ENCODE measurements at places on chromosomes 5 and 9.

DNA sequence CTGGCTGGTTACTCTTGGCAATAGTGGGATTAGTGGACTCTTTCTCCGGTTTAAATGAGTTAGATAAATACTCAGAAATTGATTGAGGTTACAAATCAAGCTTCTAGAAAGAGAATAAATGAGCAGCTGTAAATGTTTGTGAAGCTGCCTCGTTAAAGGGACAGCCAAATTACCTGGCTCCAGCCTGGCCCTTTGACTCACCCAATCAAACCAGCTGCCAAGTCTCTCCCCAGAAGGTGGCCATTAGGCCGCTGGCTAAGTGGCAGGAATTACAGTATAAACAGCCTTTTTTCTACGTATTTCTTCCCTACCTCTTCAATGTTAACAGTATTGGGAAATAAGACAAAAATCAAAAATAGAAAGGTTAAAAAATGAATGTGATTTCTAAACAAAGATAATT lies 46.0 kb upstream of the SRFBP1 start:
- no peak for DNase-seq

DNA sequence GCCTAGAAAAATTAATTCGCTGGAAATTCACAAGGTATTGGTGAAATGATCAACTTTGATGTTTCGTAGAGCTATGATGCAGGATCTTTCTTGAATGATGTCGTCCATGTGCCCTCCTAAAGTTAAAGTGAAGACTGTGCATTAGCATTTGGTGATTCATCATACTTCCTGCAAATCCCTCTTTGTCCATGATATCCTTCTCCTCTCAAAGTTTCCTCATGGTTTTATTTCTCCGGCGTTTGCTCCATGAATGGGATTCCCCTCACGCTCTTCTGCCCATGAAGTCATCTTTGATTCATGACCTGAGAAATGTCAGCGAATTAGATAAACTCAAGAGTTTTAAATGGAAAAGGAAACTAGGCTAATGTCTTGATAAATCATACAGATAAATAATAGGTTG lies 372.7 kb downstream of the PSAT1 start:
- DNase-seq = no peak

DNA sequence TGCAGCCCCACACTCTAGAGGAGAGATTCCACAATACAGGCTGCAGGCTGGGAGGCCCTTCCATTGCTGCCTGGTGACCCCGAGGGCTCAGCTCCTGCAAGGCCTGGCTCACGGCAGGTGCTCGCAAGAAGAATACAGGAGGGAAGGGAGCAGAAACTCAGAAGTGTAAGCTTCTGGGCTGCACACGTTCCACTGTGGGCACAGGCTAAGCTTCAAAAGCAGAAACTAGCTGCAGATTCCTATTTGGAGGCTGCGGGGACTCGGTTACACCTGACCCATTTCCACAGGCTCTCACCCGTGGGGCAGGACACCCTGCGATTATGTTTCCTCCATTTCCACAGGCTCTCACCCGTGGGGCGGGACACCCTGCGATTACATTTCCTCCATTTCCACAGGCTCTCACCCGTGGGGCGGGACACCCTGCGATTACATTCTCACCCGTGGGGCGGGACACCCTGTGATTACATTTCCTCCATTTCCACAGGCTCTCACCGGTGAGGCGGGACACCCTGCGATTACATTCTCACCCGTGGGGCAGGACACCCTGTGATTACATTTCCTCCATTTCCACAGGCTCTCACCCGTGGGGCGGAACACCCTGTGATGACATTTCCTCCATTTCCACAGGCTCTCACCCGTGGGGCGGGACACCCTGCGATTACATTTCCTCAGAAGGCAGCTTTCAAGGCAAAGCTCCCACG lies 10.3 kb downstream of the LPCAT1 start:
- no peak for DNase-seq

GRCh38 chr9:130946766-130947617 lies 7.9 kb upstream of the FIBCD1 start:
- DNase-seq = no peak

DNA sequence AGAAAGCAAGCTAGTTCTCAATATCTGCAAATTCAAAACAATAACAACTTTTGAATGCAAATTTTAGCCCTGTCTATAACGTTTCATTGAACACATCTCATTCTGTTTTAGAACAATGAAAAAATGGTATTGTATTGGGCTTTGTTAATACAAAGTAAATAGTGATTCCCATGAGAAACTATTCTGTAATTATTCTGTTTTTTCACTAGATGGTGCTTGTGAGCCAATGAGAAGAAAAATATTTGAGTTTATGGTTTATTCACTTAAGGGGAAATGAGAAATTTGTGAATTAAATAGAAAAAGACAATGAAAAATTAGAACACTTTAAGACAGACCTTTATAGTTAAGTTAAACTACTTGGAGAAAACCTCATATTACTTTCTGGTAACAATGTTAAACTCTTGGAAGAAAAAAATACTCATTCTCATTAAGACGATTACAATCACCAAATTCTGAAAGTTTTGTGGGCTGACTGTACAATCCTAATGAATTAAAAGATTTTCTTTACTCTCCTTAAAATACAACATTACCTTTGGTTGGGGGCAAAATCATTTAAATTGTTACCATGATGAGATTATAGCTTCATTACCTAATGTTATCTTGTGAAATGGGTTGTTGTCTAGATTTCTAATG lies 127.0 kb downstream of the NNT start:
- peak; percentile 71 for DNase-seq

DNA sequence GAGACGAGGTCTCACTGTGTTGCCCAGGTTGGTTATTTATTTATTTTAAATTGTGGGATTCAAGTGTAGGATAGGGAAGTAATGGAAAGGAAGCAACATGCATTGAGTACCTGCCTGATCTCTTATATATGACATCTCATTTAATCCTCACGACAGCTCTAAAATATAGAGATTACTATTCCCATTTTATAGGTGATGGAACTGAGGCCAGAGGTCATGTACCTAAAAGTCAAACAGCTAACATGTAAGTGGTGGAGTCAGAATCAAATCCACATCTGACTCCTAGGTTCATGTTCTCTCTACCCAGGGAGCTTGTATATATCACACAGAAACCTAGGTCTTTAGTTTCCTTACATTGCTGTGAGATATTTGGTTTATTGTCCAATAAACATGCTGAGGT lies 26.1 kb upstream of the MATR3 start:
- DNase-seq = no peak

All from lung (tissue), 17 donors.